ENCODE measurements at places on chromosomes 5 and 9. TPM values are rescaled to one million over a fixed set of nuclear protein-coding genes. Genes with fewer than 3 reads are reported as not detected.

ANKRD18B gene
- 0.87 TPM for total RNA-seq

FOXD4L4 gene
- total RNA-seq: 0.29 TPM

POU5F2 gene
- 0.99 TPM for total RNA-seq

MYMK gene
- not detected for total RNA-seq

GRIN1 gene
- 0.15 TPM for total RNA-seq

KCNV2 gene
- total RNA-seq: not detected

SLC44A1 gene
- 87.8 TPM for total RNA-seq

CARD9 gene
- 1.3 TPM for total RNA-seq

ENTREP1 gene
- under 0.01 TPM for total RNA-seq

FOXD4 gene
- total RNA-seq: 0.17 TPM

JAKMIP2 gene
- 0.50 TPM for total RNA-seq

ZBED3 gene
- 2.8 TPM for total RNA-seq

PCDHGA3 gene
- 2.6 TPM for total RNA-seq

INIP gene
- total RNA-seq: 16.4 TPM

SAPCD2 gene
- 1.5 TPM for total RNA-seq

UAP1L1 gene
- 34.7 TPM for total RNA-seq

PTPDC1 gene
- total RNA-seq: 9.9 TPM

LCN1 gene
- total RNA-seq: not detected

ACER2 gene
- total RNA-seq: 1.6 TPM

WHRN gene
- total RNA-seq: 0.73 TPM

PCDHB13 gene
- total RNA-seq: under 0.01 TPM

Data from smooth muscle cell of trachea (primary cell).